ENCODE measurements at places on chromosomes 7 and 10.

- DNase-seq: no peak
These were observed 54.1 kb downstream of the STEAP1B start for GRCh38 chr7:22445853-22446252.

DNA sequence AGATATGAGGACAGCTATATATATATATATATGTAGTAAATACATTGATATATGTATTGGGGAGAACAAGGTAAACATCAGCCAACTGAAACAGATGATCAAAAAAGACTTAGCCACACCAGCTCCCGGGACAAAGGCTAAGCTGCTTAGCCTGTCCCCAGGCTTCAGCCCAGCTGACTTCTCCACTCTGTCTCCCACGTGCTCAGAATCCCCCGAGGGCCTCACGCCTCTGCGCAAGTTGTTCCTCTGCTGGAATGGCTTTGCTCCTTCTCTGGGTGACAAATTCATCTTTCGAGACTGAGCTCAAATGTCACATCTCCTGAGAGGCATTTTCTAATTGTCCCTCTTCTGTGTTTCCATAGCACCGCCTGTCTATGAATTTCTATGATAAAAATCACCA is 8.6 kb upstream of the INSIG1 start:
- no peak for DNase-seq

GRCh38 chr7:106583706-106584690 is 77.0 kb downstream of the CCDC71L start:
- no peak for DNase-seq

GRCh38 chr7:48094861-48095293 is 5.8 kb downstream of the UPP1 start:
- DNase-seq: no peak

DNA sequence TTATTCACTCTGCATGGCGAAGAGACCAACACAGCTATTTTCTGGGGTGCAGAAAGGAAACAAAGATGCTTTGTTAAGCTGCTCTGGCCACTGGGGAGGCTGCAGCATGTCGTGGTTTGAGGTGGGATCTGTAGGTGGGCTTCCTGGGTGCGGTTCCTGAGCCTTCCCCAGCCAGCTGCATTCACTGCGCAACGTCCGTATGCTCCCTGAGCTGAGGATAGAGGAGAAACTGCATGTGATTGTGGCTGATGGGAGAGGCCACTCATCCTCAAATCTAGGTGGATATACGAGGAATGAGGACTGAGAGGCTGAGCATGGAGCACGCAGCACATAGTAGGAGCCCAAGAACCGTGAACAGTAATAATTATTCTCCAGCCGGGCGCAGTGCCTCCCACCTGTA is 9.9 kb upstream of the DNAAF5 start:
- DNase-seq: no peak

DNA sequence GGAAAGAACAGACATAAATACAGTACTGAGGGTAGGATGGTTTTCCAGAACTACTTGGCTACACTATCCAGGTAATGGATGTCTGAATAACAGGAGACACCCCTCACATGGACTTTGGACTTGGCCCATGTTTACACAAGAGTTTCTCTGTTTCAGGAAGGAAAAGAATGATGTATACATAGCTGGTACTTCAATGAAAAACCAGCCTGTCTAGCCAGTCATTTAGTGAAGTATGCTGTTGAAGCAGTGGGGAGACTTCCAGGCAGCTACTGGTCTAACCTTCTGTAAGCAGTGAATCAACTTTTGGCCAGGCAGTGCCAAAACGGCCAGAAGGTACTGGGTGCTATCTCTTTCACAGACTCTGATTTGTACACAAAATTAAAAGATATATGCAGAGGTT is 135.0 kb downstream of the MBL2 start:
- no peak for DNase-seq

DNA sequence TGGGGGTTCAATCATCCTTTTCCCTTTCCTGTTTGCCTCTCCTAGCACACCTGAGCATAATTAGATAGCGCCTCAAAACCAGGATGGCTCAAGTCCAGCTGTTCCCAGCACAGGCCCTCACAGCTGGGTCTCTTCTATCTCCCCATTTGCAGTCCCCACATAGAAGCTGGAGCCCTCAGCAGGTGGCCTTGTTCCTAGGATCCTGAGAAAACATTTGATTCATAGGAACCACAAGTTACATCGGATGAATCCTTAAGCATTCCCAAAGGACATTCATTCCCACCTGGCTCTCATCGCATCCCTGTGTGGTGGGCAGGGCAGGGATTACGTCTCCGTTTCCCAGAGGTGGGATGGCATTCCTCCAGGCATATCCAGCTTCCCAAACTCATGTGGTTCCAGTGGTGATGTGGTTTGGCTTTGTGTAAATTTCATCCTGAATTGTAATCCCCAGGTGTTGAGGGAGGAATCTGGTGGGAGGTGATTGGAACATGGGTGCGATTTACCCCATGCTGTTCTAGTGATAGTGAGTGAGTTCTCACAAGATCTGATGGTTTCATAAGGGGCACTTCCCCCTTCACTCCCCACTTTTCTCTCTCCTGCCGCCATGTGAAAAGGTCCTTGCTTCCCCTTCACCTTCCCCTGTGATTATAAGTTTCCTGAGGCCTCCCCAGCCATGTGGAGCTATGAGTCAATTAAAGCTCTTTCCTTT is 49.8 kb upstream of the LEP start:
- DNase-seq: no peak

- no peak for DNase-seq
These were observed 73.3 kb upstream of the SMNDC1 start for GRCh38 chr10:110378006-110378405.

- no peak for DNase-seq
These were observed 270.8 kb downstream of the ELFN1 start for GRCh38 chr7:1940863-1941262.

GRCh38 chr7:137081321-137082093 is 213.1 kb downstream of the CHRM2 start:
- no peak for DNase-seq

DNA sequence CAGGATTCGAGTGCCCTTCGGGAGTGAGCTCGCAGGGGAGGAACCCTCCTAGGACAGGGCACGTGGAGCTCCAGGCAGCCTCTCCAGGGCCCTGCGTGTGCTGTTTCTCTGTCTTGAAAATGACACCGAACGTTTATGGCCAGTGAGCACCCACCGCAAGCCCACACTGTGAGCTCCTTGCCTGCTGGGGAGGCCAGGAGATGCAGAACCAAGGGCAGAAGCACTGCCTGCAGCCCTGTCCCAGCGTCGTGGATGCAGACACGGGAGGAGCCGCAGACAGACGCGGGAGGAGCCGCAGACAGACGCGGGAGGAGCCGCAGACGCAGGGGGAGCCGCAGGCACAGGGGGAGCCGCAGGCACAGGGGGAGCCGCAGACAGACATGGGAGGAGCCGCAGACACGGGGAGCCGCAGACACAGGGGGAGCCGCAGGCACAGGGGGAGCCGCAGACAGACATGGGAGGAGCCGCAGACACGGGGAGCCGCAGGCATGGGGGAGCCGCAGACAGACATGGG is 314.4 kb downstream of the PTPRN2 start:
- no peak for DNase-seq

DNA sequence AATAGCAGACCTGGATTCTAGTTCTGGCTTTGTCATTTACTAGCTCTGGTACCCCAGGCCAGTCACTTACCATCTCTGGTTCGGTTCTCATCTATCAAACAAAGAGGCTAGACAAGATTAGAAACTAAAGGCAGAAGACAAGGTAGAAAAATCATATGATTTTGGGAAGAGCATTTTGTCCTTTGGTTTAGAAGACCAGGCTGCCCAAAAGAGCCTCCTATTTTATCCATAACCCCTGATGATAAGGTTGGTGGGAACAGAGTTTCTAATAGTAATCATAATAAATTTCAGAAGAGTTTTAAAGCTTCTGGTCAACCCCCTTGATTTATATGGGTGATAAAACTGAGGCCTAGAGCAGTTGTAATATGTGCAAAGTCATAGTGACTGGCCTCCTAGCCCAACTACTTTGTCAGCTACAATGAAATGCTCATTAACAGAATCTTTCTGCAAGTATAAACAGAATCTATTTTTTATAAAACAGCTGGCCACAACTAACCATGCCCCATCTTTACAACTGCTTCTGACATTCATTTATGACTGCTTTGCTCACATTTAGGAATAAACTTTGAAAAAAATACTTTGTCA is 23.4 kb downstream of the COX15 start:
- DNase-seq: no peak

DNA sequence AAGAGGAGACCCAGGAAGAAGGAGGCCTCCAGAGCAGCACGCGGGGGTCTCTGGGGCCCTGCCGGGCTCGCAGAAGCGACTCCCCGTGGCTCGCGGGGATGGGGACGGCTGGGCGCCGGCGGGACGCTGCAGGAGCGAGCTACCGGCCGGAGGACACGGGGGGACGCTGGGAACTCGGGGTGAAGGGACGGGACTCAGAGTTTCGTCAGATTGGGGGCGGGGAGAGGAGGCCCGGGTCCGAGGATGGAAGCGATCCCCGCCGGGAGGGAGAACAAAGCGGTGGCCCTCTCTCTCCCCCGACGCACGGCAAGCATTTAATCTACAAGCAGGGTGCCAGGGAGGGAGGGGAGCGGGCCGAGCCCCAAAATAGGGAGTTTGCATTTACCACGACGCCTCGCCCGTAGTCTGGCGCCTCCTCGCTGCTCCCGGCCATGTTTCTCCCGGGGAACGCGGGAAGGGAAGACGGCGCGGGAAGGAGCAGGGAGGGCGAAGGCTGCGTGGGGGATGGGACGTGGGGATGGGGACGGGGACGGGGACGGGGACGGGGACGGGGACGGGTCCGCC is at the start of gene PRTFDC1:
Gene PRTFDC1 (minus strand): TSS at position 464 of the 564 bp plus-strand sequence. CDS start 31 bp downstream, at position 433.
- no peak for DNase-seq

DNA sequence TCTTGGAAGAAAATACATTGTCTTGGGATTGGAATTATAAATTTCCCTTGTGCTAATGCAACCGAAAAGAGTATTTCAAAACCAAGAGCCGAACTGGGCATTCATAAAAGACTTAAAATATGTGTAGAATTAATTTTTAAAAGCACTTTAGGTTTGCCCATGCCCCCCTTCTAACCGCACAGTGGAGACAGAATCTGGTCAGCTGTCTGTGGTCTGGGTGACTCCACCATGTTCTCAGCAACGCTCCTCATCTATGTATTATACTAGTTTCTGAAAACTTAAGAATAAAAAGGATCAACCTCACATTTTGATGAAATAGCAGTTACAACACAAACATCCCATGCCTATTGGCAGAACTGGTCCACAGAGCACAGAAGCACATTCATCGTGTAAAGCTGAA is 192.6 kb upstream of the C7orf33 start:
- no peak for DNase-seq

DNA sequence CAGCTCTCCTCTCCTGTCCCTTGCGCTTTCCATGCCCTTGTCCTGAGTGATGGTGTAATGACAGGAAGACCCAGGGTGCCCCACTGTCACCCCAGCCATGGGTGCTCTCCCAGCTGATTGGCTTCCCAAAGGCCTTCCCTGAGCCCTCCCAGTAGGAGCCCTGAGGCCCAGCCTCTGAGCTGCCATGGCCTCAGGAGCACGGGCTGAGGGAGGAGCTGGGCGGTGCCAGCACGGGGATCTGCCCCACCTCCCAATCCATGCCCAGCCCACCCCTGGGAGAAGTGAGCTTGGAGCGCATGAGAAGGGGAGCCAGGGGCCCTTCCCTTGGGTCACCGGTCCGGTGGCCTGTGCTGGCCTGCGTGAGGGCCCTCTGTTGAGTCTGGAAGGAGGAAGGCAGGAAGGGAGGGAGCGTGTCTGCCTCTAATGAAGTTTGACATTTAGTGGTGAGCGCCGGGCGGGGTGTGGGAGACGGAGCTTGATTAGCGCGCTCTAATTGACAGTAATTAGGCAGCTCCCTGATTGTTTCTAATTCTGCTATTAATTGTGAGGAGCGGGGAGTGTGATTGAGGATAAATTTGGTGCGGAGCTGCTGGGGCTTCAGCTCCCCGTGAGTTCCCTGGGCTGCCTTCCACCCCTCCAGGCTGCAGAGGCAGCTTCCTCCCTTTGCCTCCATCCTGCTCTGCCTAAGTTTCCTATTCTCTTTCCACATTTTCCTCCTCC is 28.3 kb downstream of the GBX1 start:
- DNase-seq: no peak

GRCh38 chr10:17648243-17649035 is 4.5 kb downstream of the STAM start:
- no peak for DNase-seq

GRCh38 chr7:5396999-5397663 is 26.5 kb downstream of the TNRC18 start:
- peak; percentile 78 for DNase-seq

GRCh38 chr7:70436790-70437350 is 695.1 kb upstream of the GALNT17 start:
- no peak for DNase-seq

DNA sequence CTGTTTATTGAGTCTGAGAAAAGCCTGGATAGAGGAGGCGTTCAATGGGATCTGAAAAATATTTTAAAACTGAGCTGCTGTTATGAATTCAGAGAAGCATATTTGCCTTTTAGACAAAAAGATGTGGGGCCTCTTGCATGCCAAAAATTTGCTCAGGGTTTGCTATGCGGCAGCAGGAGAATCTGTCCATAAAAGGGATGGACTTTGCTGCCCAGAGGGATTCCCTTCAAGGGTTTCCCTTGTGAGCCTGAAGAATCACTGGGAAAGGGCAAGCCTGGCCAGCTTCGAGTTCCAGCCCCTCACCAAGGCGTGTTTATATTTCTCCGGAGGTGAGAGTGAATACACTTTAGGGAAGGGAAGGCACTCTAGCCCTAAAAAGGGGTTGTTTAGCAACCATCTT is 55.5 kb upstream of the CALD1 start:
- no peak for DNase-seq

DNA sequence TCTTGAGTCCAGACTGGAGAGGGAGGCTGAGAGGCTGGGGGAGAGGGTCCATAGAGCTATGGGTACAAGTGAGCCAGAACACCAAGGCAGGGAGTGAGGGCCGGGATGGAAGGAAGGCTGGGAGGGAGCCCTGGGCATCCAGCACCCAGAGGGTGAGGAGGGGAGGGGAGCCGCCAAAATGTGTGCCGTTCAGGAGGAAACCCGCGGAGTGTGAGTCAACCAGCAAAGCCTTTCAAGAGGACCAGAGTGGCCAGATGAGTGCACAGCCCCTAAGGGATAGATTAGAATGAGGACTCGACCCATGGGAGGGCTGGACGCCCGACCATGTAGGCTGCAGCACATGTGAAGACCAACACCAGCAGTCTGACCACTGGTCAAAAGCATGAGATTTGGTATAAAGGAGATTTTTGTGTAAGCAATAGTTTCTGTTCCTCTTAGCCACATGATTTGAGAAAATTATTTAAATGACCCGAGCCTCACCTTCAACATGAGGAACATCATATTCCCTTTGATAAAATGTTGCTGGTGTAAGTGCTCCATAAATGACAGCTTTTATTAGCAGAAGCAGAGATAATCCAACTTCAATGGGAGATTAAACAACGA is 179.7 kb upstream of the GRB10 start:
- no peak for DNase-seq

DNA sequence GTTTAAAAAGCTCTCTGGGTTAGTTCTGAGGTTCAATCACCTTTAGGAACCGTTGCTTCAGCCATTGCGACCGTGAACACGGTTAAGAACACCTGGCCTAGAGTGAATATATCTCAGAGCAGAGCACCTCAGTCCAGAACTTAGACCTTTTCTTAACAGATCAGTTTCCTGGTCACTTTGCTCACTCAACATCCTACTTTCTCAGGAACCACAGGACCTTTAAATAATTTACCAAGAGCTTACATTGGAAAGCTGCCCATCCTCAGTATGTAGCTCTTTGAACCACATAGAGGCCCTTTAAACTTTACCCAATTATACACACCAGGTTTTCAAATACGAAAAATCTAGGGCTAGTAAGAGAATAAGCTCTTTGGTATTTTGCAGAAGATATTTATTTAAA is 153.2 kb downstream of the NRBF2 start:
- DNase-seq: no peak

- DNase-seq: no peak
These were observed 1.6 kb downstream of the FFAR4 start for GRCh38 chr10:93568105-93568390.
